ENCODE measurements at places on chromosomes 3 and 15. TPM values are rescaled to one million over a fixed set of nuclear protein-coding genes. Genes with fewer than 3 reads are reported as not detected.

Gene TMIE
- polyA plus RNA-seq: 0.23 TPM

Gene MYO5A
- polyA plus RNA-seq: 6.9 TPM

DNA sequence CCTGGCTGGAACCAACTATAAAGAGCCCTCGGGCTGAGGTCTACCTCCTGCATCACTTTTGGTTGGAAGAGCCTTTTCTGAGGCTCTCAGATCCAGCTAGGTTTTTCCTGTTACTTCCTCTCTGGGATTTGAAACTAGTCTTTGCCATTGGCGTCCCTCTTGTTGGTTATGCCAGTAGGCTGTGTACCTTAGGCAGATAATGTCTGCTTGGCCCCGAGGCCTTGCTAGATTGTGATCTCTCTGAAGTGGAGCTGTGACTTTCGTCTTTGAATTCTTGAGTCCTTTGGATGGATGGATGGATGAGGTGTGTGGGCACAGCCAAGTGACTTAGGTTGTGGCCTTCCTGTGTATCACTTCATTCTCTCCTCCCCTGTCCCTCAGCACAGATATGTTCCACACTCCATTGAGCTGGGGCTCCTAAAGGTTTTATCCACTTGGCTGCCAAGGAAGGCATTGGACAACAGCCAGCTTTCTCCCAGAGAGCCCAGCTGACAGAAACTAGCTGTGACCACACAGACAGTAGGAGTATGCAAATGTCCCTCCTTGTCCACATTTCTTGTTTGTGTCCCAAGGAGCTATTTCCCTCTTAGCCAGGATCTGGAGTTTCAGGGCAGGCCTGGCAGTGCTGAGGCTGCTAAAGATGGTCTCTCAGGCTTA lies 7.9 kb upstream of the DNAJC17 start:
- no peaks in the 10 kb centered on the region for H3K4me1 ChIP-seq
- H3K27me3 ChIP-seq: no peaks in the 10 kb centered on the region
- no peak overlapping the region for H3K4me3 ChIP-seq

DNA sequence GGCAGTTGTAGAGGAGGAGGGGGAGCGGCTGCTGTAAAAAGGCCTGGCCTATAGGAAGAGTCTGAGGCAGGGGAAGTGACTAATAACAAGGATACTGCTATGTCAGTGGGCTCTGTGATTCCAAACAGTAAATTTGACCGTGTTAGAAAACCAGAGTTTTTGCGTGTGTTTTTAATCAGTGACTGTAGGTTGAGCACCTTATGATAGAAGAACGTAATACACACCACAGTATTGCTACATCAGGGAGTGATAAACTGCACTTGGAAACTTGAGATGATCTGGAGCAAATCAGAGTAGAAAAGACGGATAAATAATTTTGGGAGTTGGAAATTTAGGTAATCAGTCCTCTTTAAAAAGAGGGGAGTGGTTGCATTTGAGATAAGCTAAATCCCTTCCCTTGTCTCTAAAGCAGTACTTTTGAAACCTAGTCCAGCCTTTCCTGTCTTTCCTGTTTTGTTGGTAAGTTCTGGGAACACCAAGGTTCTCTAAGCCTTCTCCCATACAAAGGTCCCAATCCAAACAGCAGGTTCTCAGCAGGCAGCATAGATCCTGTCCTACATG lies 130.5 kb upstream of the NR2E3 start:
- H3K4me3 ChIP-seq: no peak overlapping the region
- no peaks in the 10 kb centered on the region for H3K36me3 ChIP-seq
- no peaks in the 10 kb centered on the region for H3K4me1 ChIP-seq
- no peaks in the 10 kb centered on the region for H3K27me3 ChIP-seq

GRCh38 chr3:134328846-134329245 lies 45.4 kb downstream of the AMOTL2 start:
- no peaks in the 10 kb centered on the region for H3K4me1 ChIP-seq
- no peaks in the 10 kb centered on the region for H3K36me3 ChIP-seq
- H3K27me3 ChIP-seq: no peaks in the 10 kb centered on the region
